ENCODE measurements at places on chromosomes 1 and 21. TPM values are rescaled to one million over a fixed set of nuclear protein-coding genes. Genes with fewer than 3 reads are reported as not detected.

The RO60 gene
- total RNA-seq, result 149 TPM

The ATAD3B gene
- total RNA-seq, result 15.1 TPM

The TCP10L gene
- total RNA-seq, result 0.17 TPM

The KRTAP13-2 gene
- total RNA-seq, result not detected

The RBP7 gene
- not detected for total RNA-seq

The OR14K1 gene
- not detected for total RNA-seq

The CHRM3 gene
- under 0.01 TPM for total RNA-seq

The FMO5 gene
- total RNA-seq, result 1.3 TPM

The HTR6 gene
- total RNA-seq, result under 0.01 TPM

The FCGR3A gene
- total RNA-seq, result not detected

The AADACL4 gene
- not detected for total RNA-seq

The S100A9 gene
- not detected for total RNA-seq

The CDC20 gene
- total RNA-seq, result 86.5 TPM

The KRTAP12-2 gene
- not detected for total RNA-seq

The HMGCS2 gene
- not detected for total RNA-seq

The FCGR1A gene
- total RNA-seq, result not detected

The CD1B gene
- not detected for total RNA-seq

The KLHDC9 gene
- total RNA-seq, result 4.5 TPM

The SPOCD1 gene
- total RNA-seq, result 76.4 TPM

The GCSAML gene
- total RNA-seq, result not detected

The LUZP1 gene
- 16.1 TPM for total RNA-seq

The BATF3 gene
- total RNA-seq, result 1.2 TPM

The SIKE1 gene
- total RNA-seq, result 65.2 TPM

The TRAF3IP3 gene
- total RNA-seq, result not detected

The PI4KB gene
- total RNA-seq, result 74.1 TPM

The SHCBP1L gene
- not detected for total RNA-seq

The RIMS3 gene
- total RNA-seq, result 0.33 TPM

The NUDC gene
- 28.8 TPM for total RNA-seq

The ERICH3 gene
- not detected for total RNA-seq

The UTS2 gene
- total RNA-seq, result not detected

Measured in smooth muscle cell of trachea (primary cell).